T-cell (primary cell): ENCODE measurements at places on chromosomes 16 and 17. TPM values are rescaled to one million over a fixed set of nuclear protein-coding genes. Genes with fewer than 3 reads are reported as not detected.

Gene RAB40C
- 28.0 TPM for total RNA-seq

Gene LUC7L
- total RNA-seq: 155 TPM

Gene ACAP1
- 781 TPM for total RNA-seq

Gene KRTAP9-4
- not detected for total RNA-seq

Gene B3GNT9
- total RNA-seq: 4.9 TPM

Gene EMP2
- total RNA-seq: not detected

Gene LGALS9B
- total RNA-seq: not detected

Gene GRIN2C
- total RNA-seq: not detected

Gene ADPRM
- total RNA-seq: 29.1 TPM

Gene AGRP
- total RNA-seq: not detected

Gene KIF22
- 85.1 TPM for total RNA-seq

Gene PRR35
- total RNA-seq: not detected

Gene SBK1
- 21.8 TPM for total RNA-seq

Gene PHOSPHO1
- total RNA-seq: not detected

Gene PRSS53
- total RNA-seq: 13.1 TPM

Gene NDUFAF8
- 35.0 TPM for total RNA-seq

Gene PIPOX
- total RNA-seq: 2.4 TPM

Gene SNX20
- total RNA-seq: 46.1 TPM

Gene KRT24
- total RNA-seq: not detected

Gene UTS2R
- total RNA-seq: not detected

Gene MTMR4
- 43.1 TPM for total RNA-seq

Gene CMTM1
- 0.95 TPM for total RNA-seq

Gene KLHDC4
- 125 TPM for total RNA-seq

Gene LHX1
- not detected for total RNA-seq

Gene TLCD2
- 0.44 TPM for total RNA-seq

Gene SMPD3
- 1.9 TPM for total RNA-seq

Gene TBC1D26
- not detected for total RNA-seq

Gene MAPT
- 1.0 TPM for total RNA-seq

Gene FADS6
- not detected for total RNA-seq

Gene METTL2A
- total RNA-seq: 17.3 TPM

Gene TP53TG3
- not detected for total RNA-seq

Gene MYH11
- not detected for total RNA-seq

Gene TBC1D3
- not detected for total RNA-seq

Gene MYH2
- not detected for total RNA-seq

Gene GAST
- not detected for total RNA-seq

Gene CCL14
- not detected for total RNA-seq

Gene PLEKHM1
- total RNA-seq: 77.8 TPM

Gene OSGIN1
- total RNA-seq: 0.41 TPM

Gene FOXL1
- total RNA-seq: not detected

Gene STX1B
- 3.4 TPM for total RNA-seq

Gene SOX9
- total RNA-seq: 0.13 TPM

Gene PLXDC1
- total RNA-seq: 9.0 TPM

Gene KRTAP2-3
- not detected for total RNA-seq

Gene SCPEP1
- total RNA-seq: 18.4 TPM

Gene TMIGD1
- not detected for total RNA-seq

Gene TEX14
- total RNA-seq: 1.2 TPM

Gene CORO1A
- 1,286 TPM for total RNA-seq

Gene DNAI2
- 1.7 TPM for total RNA-seq

Gene LRRC37A
- total RNA-seq: 4.5 TPM

Gene PCGF2
- total RNA-seq: not detected

Gene SLC5A10
- total RNA-seq: 0.09 TPM

Gene SLFN5
- 145 TPM for total RNA-seq

Gene CETP
- total RNA-seq: 0.19 TPM

Gene SARM1
- 42.3 TPM for total RNA-seq

Gene GRB7
- total RNA-seq: 0.30 TPM

Gene MPV17L
- total RNA-seq: not detected

Gene RAB26
- total RNA-seq: not detected

Gene MNT
- total RNA-seq: 93.7 TPM
